ENCODE measurements at places on chromosomes 16 and 17.
A peak's percentile ranks its signal among the peaks of the same experiment; 100 is the strongest.

GRCh38 chr17:17118399-17118798, 76.1 kb downstream of the MPRIP start:
- DNase-seq = no peak

DNA sequence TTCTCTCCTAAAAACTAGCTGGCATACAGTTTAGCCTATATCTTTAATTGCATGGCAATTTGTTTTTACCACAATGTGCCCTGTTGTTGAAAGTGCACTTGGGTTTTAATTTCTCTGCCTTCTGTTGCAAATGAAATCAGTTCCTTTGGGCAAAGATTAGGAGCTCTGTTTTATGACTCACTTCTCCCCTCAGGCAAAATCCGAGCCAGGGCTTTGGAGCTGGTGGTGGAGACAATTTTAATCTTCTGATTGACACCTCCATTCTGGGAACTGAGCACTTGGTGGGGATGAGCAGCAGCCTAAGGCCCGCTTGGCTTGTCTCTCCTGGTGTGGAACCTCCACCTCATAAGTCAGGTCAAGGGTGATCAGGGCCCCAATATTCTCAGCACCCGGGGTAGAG, 13.3 kb upstream of the MYH8 start:
- no peak for DNase-seq

DNA sequence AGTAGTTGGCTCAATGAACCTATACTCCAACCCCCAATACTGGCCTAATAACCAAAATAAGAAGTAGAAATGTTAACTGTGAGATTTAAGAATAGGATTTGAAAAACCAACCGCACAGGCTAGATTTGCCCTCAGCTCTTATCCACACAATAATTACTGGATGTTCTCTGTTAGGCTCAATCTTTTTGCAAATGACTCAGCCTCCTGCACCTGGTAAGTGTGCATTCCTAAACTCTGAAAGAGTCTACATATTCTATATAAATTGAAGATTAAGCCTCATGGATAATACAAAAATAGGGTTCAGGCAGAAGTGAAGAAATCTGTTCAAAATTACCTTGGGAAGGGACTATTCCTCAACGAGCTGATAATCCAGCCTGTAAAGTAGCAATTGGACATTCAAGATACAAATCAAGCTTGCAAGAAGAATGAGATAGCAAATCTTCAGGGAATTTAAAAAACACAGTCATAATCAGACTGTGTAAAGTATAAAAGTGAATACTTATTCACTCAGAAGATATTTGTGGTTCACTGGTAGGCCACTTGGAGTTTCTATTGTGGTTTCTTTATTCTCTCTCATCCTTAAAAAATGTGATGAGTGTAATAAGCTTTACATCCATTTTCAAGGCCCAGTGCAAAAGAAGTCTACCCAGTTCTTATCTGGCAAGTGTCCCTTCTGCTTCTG, 931.9 kb upstream of the SOX9 start:
- DNase-seq = no peak

GRCh38 chr17:17228521-17229279, 8.3 kb downstream of the FLCN start:
- DNase-seq = no peak

DNA sequence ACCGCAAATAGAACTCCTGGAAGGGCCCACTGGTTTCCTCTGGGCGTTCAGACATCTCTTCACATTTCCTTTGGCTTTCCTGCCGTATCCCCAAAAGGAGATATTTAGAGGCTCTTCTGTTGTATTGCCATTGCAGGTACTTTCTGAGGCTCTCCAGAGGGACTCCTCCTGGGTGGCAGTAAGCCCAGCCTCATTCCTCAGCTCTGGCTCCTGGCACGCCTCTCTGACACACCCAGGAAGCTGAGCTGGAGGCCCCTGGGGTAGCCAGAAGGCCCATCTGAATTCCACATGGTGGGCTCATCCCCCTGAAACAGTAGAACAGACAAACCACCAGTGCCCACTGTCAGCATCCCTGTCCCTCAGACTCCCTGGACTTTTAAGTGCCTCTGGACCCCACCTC, 206.7 kb downstream of the PARN start:
- DNase-seq = no peak

DNA sequence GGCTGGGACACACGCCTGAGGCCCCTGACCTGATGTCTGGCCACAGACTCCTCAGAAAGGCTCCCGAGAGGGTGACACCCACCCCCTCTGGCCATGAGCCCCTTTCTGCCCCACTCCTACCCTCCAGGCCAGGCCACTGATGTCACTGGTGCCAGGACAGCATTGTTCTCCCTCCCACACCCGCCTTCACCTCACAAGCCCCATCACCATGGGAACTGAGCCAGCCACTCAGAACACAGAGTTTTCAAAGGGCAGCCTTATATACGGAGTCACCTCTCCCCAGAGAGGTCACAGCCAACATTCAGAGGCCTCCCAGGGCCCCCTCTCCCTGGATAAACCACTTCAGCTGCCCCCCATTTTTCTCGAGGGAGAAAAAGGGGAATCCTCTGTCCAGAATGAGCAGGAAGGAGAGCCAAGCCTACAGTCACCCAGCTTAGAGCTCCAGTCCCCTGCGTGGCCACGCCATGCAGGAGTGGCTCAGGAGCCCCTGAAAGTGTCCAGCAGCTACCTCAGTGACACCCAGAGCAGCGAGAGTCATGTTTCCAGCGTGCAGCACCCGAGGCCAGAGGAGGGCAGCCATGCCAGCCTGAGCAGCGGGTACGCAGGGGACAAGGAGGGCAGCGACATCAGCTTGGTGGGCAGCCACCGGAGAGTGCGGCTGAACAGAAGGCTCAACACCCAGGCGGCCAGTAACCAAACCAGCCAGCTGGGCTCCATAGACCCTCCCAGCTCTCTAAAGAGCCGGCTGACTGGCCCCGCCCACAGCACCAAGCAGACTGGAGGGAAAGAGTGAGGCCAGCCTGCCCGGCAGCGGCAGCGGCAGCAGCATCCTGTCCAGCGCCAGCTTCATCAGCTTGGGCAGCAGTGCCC, at the start of gene C16orf82:
Gene C16orf82, plus strand, starts transcription at position 260 of the 870 bp plus-strand sequence.
- no peak for DNase-seq

DNA sequence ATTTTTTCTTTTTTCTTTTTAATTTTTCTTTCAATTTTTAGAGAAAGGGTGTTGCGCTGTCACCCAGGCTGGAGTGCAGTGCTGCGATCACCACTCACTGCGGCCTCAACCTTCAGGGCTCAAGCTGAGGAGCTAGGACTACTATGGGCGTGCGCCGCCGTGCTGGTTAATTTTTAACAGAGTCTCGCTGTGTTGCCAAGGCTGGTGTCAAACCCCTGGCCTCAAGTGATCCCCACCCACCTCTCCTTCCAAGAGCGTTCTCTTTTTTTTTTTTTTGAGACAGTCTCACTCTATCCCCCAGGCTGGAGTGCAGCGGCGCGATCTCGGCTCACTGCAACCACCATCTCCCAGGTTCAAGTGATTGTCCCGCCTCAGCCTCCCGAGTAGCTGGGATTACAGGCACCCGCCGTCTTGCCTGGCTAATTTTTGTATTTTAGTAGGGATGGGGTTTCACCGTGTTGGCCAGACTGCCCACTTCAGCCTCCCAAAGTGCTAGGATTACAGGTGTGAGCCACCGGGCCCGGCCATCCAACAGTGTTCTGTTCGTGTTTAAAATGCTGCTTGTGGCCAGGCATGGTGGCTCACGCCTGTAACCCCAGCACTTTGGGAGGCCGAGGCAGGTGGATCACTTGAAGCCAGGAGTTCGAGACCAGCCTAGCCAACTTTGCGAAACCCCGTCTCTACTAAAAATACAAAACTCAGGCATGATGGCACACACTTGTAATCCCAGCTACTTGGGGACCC, 14.5 kb upstream of the RPL13 start:
- DNase-seq = no peak

GRCh38 chr17:20993863-20994778, 48.7 kb downstream of the USP22 start:
- no peak for DNase-seq

- no peak for DNase-seq
Measured at GRCh38 chr17:48442819-48443218, 12.8 kb upstream of the SKAP1 start.

DNA sequence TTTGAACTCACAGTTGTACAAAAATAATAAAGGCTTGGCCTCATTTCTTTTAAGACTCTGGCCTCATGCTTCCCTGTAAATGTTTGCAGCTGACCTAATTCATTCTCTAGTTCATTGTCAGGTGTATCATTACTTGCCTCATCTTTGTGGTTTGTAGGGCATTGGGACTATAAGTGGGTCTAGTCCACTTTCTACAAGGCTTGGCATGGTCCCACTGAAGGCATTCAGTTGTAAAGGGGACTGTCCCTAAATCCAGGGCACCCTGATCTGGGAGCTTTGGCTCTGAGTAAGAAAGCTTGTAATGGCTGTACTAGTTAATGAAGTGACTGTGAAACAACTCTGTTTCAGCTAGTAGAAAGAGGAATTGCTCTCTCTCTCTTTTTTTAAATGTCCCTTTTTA, 2.7 kb downstream of the KCTD2 start:
- DNase-seq = no peak

DNA sequence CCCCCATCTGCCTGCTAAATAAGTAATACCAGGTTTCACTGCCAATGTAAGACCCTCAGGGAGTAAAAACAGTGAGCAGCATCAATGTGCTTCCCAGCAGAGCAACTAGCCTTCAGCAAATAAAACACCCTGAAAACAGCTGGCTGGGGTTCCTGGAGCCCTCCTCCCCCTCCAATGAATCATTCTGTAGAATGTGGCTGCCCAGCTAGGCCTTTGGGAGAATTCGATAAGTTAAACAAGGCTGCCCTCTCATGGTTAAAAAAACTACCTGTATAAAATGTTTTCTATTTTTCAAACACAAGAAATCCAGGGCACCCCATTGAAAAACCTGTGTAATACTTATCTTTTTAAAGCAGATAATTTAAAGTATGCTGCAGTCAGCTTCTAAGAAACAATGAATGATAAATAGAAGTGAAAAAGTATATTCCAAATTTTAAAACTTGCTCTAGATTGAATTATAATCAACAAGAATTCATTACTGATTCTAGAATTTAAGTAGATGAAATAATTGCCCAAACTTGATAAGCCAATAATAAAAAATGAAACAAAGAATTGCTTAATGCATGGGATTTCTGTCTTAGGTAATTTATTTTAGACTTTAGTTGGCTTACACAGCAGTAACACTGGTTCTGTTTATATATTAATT, 9.4 kb upstream of the TOM1L1 start:
- no peak for DNase-seq

DNA sequence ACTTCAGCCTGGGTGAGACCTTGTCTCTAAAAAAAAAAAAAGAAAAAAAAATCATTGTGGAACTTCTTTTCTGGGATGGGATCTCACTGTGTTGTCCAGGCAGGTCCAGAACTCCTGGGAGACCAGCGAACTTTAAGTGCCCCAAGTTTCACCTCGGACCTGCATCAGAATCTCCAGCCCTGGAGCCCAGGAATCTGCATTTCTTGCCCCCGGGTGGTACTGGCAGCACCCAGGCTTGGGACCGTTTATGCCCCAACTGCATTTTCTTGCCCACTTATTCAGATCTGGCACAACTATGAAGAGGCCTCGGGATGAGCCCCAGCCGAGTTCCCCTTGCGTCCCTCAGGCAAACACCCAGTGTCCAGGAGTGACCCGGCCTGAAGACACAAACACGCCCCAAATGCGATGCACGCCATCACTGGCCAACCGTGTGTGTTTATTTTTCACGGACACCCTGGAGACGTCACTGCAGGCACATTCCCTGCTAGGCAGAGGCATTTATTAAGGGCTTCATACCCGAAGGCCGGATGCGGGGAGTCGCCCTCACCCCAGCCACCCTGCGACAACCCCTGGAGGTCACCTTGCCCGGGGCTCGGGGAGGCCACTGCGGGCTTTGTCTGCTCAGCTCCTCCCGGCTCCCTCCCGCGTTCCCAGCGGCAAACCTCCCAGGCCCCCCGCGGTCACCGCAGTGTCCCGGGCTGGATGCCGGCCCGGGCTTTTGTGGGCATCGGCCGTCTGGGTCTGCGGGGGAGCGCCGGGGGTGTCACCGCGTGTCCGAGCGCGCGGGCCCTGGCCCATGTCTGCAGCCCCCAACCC, 684 bp upstream of the SPIRE2 start:
- DNase-seq = no peak

DNA sequence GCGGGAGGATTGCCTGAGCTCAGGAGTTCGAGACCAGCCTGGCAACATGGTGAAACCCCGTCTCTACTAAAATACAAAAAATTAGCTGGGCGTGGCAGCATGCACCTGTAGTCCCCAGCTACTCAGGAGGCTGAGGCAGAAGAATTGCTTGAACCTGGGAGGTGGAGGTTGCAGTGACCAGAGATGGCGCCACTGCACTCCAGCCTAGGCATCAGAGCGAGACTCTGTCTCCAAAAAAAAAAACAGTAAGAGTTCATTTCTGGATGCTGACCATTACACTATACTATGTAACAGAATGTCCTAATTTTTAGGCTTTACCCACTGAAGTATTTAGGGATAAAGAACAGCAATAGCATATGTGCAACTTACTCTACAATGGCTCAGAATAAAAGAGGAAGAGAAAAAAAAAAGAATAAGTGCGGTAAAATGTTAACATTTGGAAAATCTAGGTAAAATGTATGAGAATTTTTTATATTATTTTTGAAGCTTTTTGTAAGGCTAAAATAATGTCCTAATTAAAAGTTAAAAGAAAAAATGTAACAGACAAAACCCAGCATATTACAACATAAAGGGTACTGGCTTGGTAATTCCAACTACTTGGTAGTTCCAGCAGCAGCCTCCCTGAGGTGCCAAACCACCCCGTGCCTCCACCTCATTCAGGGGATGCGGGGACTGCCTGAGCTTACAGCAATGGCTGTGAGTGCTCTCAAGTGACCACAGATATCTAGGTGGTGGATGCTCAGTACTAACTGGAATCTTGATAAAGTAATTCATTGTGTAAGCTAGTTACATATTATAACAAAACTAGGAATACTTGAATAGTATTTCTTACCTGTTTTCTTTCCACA, 10.9 kb downstream of the COPS3 start:
- DNase-seq = no peak

DNA sequence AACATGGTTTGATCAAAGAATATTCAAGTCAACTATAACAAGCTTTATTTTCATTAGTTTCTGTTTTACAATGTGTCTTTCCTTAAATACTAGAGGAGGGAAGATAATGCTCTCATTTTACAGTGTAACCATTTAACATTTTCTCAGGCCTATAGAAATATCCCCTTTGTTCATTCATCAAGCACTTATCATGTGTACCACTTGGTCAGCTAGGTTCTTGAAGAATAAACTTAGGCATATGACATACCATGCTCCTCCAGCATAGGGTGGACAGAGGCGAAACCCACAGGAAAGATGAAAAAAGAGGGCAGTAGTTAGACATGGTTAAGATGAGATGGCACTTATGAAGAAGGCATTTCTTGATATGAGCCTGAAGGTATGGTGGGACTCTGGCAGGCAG, 34.0 kb upstream of the HLF start:
- no peak for DNase-seq

- peak; percentile 68 for DNase-seq
Measured at GRCh38 chr17:44308320-44308818, at the start of gene RUNDC3A. Gene RUNDC3A, plus strand, starts transcription at chr17:44308601. Its CDS starts 232 bp downstream, at chr17:44308833.

Measured in stimulated activated CD4-positive, alpha-beta T cell treated with anti-CD3 and anti-CD28 coated beads, Interleukin-1b, Interleukin-23, amount 100 ng/mL, for 1 hour (primary cell).